HL-60 (cell line): ENCODE measurements at places on chromosomes 6 and 20.

DNA sequence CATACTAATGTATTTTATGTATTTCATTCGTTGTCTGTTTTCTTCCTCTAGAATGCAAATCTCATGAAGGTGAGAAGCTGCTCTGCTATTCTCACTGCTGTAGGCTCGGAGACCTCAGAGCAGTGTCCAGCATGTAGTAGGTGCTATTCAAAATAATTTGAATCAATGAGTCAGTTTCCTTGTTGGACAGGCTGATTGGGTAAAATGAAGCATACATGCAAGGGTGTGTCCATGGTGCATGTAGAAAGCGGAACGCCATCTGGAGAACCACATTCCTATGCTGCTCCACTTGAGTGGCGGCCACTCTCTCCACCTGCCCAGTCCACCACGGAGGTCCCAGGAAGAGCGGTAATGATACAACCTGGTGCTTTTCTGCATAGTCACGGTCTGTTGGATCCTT lies 412.1 kb downstream of the QKI start:
- no peak for DNase-seq

GRCh38 chr6:33316603-33317418 lies 733 bp downstream of the ZBTB22 start:
- DNase-seq = no peak

DNA sequence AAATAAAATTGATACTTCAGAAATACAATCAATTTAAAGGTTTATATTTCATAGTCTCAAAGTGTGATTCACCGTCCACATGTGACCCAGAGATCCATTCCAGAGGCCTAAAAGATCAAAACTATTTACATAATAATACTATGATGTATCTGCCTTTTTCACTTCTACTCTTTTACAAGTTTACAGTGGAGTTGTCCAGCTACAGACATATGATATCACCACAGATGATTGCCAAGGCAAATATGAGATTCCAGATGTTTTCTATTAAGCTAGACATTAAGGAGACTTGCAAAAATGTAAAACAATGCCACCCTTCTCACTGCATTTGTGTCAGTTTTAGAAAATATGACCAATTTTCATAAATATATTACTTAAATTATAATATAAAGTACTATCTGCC lies 443.7 kb downstream of the GJA1 start:
- no peak for DNase-seq

DNA sequence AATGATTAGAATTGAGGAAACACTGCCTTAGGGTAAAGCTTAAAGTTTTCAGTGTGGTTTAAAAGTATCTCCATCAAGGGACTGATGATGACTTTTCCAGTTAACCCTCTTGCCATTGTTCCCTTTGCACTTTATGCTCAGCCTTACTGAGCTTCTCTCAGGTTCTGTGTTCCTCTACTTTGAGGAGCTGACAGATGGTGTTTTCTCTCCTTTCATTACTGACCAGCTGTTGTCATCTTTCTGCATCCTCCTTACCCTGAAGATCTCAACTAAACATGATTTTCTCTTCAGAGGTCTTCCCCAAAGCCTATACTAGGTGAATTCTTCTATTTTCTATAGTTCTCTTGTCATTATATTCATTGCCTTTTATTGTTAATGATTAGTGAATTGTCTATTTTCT lies 475.6 kb upstream of the SYNCRIP start:
- no peak for DNase-seq

DNA sequence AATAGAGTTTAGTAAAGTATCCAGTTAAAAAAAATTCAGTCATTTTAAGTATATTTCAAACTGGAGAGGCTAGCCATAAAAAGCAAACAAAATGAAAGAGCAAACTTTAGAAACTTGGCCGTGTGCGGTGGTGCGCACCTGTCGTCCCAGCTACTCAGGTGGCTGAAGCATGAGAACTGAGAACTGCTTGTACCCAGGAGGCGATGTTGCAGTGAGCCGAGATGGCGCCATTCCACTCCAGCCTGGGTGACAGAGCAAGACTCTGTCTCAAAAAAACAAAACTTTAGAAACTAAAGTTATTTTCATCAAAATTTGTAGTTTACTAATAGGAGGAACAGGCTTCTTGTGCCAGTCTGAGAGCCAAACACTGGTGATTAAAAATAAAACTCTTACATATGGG lies 100.2 kb upstream of the POPDC3 start:
- DNase-seq = no peak

GRCh38 chr20:57040924-57041323 lies 225.5 kb downstream of the BMP7 start:
- no peak for DNase-seq

DNA sequence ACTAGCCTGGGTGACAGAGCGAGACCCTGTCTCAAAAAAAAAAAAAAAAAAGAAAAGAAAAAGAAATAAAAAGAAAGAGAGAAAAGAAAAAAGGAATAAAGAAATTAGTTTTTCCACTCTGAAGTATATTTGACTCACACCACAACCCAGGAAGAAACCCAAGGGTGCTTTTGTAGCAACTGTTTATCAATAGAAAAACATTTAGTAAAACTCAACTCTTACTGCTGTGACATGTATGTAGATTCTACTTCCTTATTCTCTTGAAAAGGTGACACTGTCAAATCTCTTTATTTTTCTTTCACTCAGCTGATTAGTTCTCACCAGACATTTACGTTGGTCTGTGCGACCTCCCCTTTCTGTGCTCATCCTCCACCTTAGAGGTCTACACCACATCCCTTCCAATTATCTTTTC lies 99.9 kb upstream of the SHLD1 start:
- no peak for DNase-seq

DNA sequence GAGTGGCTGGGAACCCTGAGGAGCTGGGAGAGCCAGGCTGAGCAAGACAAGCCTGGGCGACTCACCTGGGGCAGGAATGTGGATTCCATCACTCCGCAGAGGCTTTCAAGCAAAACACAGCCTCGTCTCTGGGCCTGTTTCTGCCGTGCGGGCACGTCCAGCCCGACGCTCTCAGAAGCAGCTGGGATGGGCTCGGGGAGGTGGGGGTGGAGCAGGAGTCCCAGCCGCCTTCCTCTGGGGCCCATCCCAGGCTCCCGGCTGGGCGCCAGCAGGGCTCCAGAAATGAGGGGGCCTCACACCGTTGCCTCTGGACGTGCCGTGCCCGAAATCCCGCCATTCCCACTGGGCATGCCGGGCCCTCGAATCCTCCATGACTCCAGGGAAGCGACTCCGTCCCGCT lies 8.7 kb upstream of the RPS21 start:
- no peak for DNase-seq

DNA sequence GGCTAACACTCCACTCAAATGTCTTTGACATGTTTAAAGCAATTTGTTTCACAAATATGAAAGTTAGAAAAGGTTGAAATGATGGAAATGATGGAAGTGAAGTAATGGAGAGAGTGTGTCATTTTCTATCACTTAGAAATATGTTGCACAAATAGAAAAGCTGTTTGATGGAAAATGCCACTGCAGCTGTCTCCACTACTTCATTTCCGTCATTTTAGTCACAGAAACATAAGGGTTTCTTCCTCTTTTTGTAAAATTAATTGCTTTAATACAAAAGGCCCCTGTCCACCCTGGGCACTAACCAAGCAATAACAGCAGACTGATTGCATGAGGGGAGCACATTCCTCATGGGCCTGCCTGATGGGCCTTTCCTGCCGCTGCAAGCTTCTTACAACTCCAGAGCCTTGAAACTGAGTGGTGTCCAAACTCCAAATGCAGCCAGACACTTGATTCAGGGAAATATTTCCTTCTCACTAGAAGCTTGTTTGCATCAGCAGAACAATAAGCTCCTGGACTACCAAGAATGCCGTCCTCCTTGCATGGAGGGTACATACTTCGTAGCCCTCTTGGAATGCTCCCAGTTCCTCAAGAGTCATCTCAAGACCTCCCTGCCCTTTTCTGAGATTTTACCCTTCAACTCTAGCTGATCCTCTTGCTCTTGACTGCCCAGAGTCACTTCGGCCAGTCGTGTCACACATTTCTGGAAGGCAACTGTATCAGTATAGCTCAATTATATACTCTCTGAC lies 36.1 kb downstream of the F13A1 start:
- DNase-seq = no peak

GRCh38 chr6:18491308-18492045 lies 104.3 kb downstream of the RNF144B start:
- no peak for DNase-seq

GRCh38 chr20:2618815-2619214 lies 33.6 kb upstream of the NOP56 start:
- DNase-seq = no peak

- no peak for DNase-seq
These were observed 8.5 kb downstream of the PYGB start for GRCh38 chr20:25256226-25256859.

DNA sequence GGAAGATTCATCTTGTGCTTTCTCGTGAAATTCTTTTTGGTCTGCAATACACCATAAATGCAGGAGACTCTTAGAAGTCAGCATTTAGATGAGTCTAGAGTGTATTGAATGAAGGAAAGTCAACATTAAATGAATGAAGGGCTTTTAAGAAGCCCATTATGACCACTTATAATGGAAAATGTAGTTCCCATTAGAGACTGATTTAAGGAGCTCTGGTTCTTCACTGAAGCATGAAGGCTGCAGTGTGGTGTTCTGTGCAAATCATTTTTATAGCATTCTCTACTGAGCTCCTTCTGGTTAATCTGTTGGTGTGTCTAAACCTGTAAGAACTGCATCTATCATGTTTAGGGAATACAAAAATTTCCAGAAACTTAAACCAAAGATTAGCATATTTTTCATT lies 19.7 kb downstream of the NCOA7 start:
- DNase-seq = no peak

- no peak for DNase-seq
These were observed 22.3 kb downstream of the ELOVL5 start for GRCh38 chr6:53326372-53327016.

GRCh38 chr6:67679566-67680296 lies 955.4 kb upstream of the ADGRB3 start:
- DNase-seq = no peak

- DNase-seq = no peak
These were observed at the start of gene PLTP for GRCh38 chr20:45911486-45912343. TSS of gene PLTP (minus strand) at chr20:45912155. CDS start at chr20:45911452, 703 bp downstream.

GRCh38 chr6:169917153-169917552 lies 165.7 kb downstream of the ERMARD start:
- DNase-seq = no peak
